Activated T-cell treated with anti-CD3 and anti-CD28 coated beads for 48 hours (primary cell): ENCODE measurements at places on chromosomes 2 and 18.

GRCh38 chr2:232458661-232459418 lies 2.9 kb downstream of the ALPI start:
- DNase-seq, result no peak

DNA sequence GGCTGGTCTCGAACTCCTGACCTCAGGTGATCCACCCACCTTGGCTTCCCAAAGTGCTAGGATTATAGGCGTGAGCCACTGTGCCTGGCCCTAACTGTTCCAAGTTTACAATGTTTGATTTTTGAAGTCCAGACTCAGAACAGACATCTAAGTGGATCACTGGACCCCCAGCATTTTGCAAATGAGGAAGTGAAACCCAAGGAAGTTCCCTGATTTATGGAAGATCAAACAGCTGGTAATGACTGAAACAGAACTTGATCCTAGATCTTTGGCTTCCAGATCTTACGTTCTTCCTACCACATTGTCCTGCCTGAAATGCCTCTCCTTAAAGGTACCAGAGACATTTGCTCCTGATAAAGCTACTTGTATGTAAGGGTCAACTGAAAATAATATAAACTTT lies 58.3 kb upstream of the NCOA1 start:
- no peak for DNase-seq

DNA sequence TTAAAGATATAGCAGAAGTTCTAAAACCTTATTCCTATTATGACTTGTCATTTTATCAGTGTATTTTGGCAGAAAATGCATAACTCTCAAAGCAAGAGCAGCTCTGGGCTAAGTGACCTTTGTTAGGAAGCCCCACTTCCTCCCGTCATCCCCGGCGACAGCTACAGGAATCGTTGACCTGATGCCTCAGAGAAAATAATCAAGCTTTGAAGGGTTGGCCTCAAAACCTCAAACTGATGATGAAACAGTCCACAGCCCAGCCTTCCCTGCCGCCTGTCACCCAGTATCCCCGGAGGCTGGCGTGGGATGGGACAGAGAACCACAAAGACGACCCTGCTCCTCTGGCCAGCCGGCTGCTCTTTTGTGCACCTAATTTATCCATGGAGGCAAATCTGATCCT lies 65.3 kb downstream of the KCNF1 start:
- no peak for DNase-seq

DNA sequence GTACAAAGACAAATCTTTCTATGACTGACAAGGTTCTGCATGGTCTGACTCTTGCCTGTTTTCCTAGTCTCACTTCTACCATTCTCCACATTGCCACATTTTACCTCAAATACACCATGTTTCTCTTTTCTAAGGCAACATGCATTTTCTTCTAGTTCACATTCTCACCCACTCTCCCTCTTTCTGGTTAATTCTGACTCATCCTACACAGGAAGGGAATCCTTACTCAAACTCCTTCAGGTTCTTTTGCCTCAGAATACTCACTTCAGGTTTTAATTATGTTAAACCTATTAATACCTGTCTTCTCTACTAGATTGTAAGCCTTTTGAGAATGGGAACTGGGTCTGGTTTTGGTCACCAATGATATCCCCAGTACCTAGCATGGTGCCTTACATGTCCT lies 47.2 kb downstream of the MAP2 start:
- DNase-seq, result no peak

GRCh38 chr2:8598295-8599165 lies 83.3 kb upstream of the ID2 start:
- DNase-seq, result no peak
